ENCODE measurements at places on chromosomes 16 and 17.

GRCh38 chr16:58360041-58360634 lies 32.1 kb upstream of the GINS3 start:
- no peak for DNase-seq

DNA sequence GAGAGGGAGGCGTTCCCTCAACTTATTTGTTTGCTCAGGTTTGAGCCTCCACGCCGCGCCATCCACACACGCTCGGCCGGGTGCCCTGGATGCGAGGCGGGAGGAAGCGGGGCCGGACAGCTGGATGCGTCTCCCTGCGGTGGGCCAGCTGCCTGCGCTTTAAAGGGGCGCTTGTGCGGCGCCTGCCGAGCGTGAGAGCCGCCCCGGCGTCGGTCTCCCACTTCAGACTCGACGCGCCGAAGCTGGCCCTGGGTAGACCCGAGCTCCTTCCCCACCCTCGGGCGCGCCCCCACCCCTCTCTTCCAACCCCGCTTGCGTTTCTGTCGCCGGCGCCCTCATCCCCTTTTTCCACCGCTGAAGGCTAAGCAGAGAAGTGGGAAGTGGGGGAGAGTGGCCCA lies 527 bp upstream of the CHAD start:
- no peak for DNase-seq

- no peak for DNase-seq
Measured at GRCh38 chr17:56130026-56130425, 23.2 kb upstream of the ANKFN1 start.

GRCh38 chr17:80111702-80112470 lies 10.5 kb downstream of the GAA start:
- peak; percentile 63 for DNase-seq

- DNase-seq = no peak
Measured at GRCh38 chr17:50661795-50662391, 27.2 kb downstream of the ABCC3 start.

DNA sequence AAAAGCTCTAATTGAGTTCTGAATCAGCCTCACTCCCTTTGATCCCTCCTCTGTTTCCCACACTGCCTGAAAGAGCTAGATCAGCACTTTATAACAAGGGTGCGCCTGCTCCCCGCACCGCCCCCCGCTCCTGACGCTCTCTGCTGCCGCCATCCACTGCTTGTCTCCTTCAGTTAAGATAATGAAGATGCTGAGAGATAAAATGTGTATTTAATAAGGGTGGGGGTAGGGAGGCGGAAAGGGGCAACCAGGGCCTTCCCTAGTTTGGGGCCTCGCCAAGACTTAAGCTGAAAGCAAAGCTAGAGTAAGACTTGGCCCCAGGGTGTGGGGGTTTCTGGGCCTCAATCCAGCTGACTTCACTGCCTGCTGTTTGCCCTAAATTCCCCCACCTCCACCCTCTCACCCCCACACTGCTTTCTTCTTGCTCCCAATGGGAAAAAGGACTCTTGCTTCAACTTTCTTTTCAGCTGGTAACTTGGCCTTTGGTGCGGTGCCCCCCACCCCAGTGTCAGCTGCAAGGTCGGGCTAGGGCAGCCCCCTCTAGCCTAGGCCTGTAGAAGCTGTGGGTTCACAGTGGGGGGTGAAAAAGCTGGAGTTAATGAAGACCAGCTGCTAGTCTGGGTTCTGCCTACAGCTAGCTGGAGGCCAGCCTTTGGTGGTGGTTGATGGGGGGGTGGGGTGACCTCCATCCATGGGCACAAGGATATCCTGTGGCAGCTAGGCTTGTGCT lies 1.8 kb upstream of the RARA start:
- DNase-seq = peak; percentile 71

DNA sequence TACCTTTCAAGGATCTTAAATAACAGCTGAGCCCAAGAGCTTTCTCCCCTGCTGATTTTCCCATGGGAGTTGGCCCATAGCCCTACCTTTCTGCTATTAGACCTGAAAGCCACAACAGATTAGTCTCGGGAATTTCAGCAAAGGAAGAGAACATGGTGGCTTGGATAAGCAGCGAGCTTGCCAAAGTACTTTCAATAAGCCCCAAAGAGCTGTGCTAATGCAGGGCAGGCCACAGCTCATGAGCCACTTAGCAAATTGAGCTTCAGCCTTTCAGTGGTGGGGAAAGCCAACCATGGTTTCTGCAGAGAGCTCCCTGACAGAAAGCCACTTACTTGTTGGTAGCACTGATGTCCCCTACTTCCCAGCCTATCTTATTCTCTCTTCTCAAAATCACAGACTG lies 217.8 kb upstream of the IRX5 start:
- no peak for DNase-seq

DNA sequence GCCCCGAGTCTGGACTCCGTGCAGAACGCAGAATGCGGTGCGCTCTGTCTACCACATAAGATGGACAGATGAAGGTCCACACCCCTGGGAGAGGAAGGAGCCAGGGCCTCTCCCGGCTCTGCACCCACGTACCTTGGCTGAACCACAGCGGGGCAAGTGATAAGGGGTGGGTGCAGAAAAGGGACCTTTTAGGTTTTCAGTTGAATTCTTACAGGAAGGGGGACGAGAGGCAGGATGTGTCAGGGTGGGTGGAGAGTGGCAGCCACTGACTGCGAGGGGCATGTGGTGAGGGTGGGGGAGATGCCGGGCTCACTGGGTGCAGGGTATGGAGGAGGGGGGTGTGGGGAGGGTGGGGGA lies 372 bp downstream of the CD300A start:
- DNase-seq = no peak

GRCh38 chr16:72811188-72811720 lies 236.7 kb downstream of the ZFHX3 start:
- DNase-seq = no peak

GRCh38 chr16:57413733-57414132 lies 9.2 kb downstream of the CCL17 start:
- no peak for DNase-seq

DNA sequence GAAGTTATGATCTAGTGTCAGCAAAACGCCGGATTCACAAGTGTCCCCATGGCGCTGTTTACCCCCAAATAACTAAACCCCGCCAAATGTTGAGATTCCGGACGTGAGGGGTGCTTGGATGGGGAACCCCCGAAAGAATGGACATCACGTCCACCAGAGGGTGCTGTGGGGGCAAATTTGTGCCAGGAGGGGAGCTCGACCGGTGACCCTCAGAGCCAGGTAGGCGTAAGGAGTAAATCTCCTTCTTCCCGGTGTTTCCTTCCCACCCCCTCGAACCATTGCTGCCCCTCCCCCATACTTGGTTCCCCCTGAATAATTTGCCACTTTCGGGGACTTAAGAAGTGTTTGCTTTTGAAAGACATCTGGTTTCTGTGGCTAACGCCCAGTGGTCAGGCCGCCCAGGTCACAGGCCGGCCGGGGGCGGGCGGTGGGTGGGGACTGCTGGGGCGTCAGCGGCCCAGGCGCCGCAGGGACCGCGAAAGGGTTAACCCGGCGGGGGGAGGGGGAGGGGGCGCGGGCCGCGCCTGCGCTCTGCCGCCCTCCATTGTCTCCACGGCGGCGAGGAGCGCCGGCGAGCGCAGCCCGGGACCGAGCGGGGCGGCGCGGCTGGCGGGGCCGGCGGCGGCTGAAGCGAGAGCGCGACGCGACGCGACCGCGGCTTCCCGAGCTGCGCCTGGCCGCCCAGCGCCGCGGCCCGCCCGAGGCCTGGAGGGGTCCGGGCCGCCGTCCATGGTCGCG lies at the start of gene ZNRF1:
TSS of gene ZNRF1 (plus strand) at position 544 of the 738 bp plus-strand sequence. CDS start 648 bp downstream, outside the sequence.
- peak; percentile 87 for DNase-seq

GRCh38 chr16:66422366-66422765 lies 4.7 kb upstream of the BEAN1 start:
- DNase-seq = no peak

GRCh38 chr16:57387598-57388354 lies 15.5 kb downstream of the CX3CL1 start:
- DNase-seq = no peak

DNA sequence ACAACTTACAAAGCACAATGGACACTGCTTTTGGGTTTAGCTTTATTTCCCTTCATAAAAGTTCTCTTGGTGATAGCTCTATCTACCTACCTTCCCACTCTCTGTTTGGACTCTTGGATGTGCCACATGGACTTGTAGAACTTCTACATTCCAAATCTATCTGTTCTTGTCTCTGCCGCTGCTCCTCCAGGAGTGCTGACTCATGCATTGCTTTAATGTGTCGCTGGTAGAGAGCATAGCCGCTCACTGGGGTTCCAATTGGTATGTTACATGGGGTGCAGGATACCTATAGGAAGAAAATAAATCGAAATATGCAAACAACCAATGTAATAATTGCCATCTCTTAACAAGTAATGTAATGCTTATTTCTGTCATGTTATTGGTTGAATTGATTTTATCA lies 92.1 kb downstream of the TTC19 start:
- DNase-seq = no peak

- DNase-seq = no peak
Measured at GRCh38 chr17:38463451-38463858, 35.2 kb downstream of the ARHGAP23 start.

GRCh38 chr16:48329138-48329537 lies 56.1 kb downstream of the SIAH1 start:
- no peak for DNase-seq

Measured in suprapubic skin (tissue), 4 donors.